ENCODE measurements at places on chromosomes 7 and 10.

DNA sequence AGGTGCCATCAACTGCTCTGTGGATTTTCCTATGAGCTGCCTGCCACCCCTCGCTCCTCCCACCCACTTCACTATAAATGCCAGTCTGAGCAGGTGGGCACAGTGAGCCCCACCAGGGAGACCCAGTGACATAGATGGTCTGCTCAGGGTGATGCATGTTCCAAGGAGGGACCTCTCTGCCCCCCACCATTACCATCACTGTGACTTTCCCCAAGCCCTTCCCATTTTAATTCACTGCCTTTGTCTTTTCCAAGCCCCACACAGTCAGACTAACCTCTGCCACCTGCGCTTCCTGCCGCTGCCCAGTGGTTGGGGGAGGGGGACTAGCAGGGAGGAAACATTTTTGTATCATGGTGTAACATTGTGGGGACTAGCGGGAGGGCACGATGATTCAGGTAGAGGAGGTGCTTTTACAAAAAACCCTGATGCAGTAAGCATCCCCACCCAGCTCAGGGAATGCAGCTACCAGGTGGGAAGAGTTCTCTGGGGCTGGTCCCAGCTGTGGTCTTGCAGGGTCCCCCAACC, 24.6 kb downstream of the PRSS2 start:
- no peak for DNase-seq

GRCh38 chr7:148735141-148735540, 36.4 kb downstream of the CUL1 start:
- DNase-seq = no peak

- no peak for DNase-seq
Measured at GRCh38 chr10:79409038-79409725, 36.2 kb downstream of the ZCCHC24 start.

GRCh38 chr10:104080762-104081161, 4.9 kb downstream of the COL17A1 start:
- DNase-seq = no peak

DNA sequence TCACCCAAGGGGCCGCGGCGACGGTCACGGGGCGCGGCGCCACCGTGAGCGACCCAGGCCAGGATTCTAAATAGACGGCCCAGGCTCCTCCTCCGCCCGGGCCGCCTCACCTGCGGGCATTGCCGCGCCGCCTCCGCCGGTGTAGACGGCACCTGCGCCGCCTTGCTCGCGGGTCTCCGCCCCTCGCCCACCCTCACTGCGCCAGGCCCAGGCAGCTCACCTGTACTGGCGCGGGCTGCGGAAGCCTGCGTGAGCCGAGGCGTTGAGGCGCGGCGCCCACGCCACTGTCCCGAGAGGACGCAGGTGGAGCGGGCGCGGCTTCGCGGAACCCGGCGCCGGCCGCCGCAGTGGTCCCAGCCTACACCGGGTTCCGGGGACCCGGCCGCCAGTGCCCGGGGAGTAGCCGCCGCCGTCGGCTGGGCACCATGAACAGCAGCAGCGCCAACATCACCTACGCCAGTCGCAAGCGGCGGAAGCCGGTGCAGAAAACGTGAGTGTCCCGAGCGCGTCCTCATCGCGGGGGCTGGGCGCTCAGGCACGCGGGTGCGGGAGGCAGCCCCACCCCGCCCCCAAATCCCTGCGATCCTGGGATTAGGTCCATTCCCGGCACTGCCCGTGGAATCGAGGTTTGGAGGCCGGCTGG, 509 bp downstream of the AHR start:
- DNase-seq = peak; percentile 39

All from activated CD8-positive, alpha-beta memory T cell treated with anti-CD3 and anti-CD28 coated beads for 4 hours (primary cell).